NT2/D1 (cell line): ENCODE measurements at places on chromosomes 12 and 14.

- no peak for DNase-seq
These were observed 41.4 kb downstream of the PTGER2 start for GRCh38 chr14:52355526-52355925.

- no peak for DNase-seq
These were observed 178.5 kb downstream of the C12orf42 start for GRCh38 chr12:103317220-103317619.

GRCh38 chr14:104283197-104284106 lies 145.1 kb downstream of the KIF26A start:
- no peak for DNase-seq

DNA sequence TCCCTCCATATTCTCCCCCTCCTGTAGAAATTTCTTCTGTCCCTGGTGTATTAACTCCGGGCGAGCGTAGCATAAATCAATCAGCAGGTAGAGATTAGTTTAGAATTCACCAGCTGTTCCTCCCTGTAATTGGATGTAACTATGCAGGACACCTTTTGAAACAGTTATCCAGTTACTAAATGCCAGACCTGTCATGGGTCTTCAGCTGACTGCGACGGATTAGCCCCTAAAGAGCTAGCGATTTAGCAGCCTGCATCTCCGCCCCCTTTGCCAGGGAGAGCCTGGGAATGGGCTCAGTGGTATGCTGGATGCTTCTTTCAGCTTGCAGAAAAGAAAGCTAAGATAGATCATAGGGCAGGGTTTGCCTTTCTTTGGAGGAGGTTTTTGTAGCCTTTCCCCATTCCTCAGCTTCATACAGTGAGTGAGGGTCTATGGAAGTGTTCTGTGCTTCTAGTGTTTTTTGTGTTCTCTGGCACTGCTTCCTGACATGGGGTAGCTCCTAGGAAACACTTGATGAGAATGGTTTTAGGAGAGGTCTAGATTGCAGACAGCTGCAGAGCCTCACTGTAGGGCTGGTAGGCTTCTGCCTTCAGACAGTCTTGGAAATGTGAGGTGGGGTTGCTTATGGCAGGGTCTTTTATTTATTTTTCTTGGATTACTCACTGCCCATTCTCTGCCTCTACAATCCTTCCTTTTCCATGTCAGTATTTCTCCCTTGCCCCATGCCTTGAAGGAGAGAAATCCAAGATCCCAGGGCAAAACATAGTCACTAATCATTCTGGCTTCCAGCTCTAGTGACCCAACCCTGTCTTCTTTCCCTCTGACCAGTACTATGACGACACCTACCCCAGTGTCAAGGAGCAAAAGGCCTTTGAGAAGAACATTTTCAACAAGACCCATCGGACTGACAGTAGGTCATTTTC lies 16.7 kb downstream of the COPZ1 start:
- DNase-seq: no peak

- no peak for DNase-seq
These were observed 343.4 kb downstream of the ADAMTS20 start for GRCh38 chr12:43208627-43209026.

DNA sequence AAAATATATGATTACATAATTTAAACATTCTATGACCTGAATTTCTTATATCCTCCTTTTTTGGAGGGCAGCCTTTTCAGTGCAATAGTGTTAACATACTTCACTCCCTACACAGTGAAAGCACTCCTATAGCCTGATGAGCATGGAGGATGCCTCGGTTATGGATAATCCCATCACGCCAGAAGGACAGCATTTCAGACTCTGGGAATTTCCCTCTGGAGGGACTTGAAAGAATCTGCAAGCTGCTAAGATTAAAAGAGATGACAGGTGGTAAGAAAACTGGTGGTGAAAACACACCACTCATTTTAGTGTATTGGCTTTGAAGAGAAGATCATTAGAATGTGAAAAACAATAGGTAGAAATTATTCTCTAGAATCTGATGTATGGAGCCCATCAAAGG lies 99.3 kb upstream of the LMNTD1 start:
- DNase-seq: no peak

GRCh38 chr12:30694412-30695198 lies 1.1 kb downstream of the IPO8 start:
- DNase-seq: no peak

- no peak for DNase-seq
These were observed 277.3 kb upstream of the ATP2B1 start for GRCh38 chr12:89985935-89986334.

- no peak for DNase-seq
These were observed 14.3 kb upstream of the CLEC1A start for GRCh38 chr12:10113075-10113474.

DNA sequence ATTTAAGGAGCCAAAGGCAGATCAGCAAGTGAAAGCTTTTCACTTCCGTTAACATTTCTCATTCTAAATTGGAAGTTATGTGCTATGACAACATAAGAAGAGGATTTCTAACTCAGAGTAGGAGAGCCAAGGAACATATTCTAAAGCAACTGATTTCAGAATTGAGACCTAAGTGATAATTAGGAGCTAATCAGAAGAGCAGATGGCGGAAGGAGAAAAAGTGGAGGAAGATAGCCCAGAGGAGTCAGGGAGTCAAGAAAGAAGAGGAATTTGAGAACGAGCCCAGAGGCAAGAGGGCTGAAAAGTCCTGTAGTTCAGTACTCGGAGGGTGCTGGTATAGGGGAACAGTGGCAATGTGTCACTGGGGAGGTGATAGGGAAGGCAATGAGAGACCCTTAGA lies 162.4 kb downstream of the CNTN1 start:
- DNase-seq: no peak
